Cardiac muscle cell (in vitro differentiated cells and primary cell): ENCODE measurements at places on chromosomes 7 and 10. TPM values are rescaled to one million over a fixed set of nuclear protein-coding genes. Genes with fewer than 3 reads are reported as not detected.

DNA sequence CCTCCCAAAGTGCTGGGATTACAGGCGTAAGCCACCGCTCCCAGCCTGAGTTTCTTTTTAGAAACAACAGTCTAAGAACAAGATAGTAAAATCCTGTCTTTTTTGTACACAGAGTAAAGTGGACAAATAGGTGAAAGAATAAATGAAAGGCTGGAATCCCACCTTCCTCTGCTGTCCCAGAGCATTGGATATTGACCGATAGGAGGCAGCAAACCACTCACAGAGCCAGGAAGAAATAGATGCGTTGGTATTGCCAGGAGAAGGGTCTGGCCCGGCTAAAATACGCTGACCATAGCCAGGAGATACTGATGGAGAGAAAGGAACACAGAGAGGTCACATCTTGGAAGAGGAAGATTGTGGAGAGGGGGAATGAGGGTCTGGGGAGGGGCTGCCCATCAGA is 11.4 kb upstream of the ZNF12 start:
- no peak overlapping the region for H3K27ac ChIP-seq
- H3K4me1 ChIP-seq, result no peaks in the 10 kb centered on the region
- H3K27me3 ChIP-seq, result peaks cover 7% of the 10 kb centered on the region
- no peak for DNase-seq
- no peaks in the 10 kb centered on the region for H3K36me3 ChIP-seq

DNA sequence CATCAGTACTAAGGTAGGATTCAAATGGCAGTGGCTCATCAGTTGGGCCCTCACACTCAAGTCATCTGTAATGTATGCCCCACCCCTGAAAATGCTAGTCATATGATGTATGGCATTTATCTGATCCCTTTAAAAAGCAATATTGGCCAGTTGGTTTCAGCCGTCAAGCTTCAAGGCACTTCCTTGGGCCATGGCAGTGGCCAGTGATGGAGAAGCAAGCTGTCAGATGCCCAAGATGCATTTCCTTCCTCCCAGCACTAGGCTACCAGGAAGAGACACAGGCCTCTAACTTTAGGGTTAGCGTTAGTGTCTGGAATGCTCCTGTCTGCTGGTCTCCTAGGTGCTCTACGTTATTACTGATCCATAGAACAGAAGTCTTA is 64.1 kb downstream of the PIK3AP1 start:
- no peak for DNase-seq
- H3K27me3 ChIP-seq, result no peaks in the 10 kb centered on the region
- H3K4me3 ChIP-seq, result no peak overlapping the region
- peaks cover 12% of the 10 kb centered on the region for H3K4me1 ChIP-seq
- H3K36me3 ChIP-seq, result no peaks in the 10 kb centered on the region

DNA sequence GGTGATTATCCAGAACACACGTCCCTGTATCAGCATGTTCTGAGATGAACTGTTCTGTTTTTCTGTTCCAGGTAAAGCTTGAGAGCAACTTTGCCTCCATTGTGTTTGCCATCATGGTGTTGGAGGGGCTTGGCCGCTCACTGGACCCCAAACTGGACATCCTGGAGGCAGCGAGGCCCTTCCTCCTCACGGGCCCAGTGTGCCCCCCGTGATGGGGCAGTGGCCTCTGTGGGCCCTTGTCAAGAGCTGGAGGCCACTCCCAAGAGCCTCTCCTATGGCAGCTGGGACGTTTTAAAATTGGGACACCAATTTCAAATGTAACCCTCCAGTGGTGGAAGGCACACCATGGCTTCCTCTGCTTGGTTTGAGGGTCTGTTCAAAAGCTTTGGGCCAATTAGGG is 1.9 kb upstream of the NDUFB2 start:
- no peaks in the 10 kb centered on the region for H3K27me3 ChIP-seq
- no peak overlapping the region for H3K27ac ChIP-seq
- H3K4me3 ChIP-seq, result no peak overlapping the region
- peaks cover 8% of the 10 kb centered on the region for H3K4me1 ChIP-seq
- no peaks in the 10 kb centered on the region for H3K36me3 ChIP-seq
- DNase-seq, result no peak

- no peaks in the 10 kb centered on the region for H3K36me3 ChIP-seq
- H3K4me3 ChIP-seq, result no peak overlapping the region
- DNase-seq, result no peak
- H3K4me1 ChIP-seq, result no peaks in the 10 kb centered on the region
Measured at GRCh38 chr10:1668399-1668798, 68.9 kb downstream of the ADARB2 start.

- H3K4me3 ChIP-seq, result no peak overlapping the region
- peak; percentile 3 for DNase-seq
- no peaks in the 10 kb centered on the region for H3K27me3 ChIP-seq
- H3K4me1 ChIP-seq, result peaks cover 8% of the 10 kb centered on the region
Measured at GRCh38 chr7:133646472-133647315, 393.8 kb downstream of the EXOC4 start.

DNA sequence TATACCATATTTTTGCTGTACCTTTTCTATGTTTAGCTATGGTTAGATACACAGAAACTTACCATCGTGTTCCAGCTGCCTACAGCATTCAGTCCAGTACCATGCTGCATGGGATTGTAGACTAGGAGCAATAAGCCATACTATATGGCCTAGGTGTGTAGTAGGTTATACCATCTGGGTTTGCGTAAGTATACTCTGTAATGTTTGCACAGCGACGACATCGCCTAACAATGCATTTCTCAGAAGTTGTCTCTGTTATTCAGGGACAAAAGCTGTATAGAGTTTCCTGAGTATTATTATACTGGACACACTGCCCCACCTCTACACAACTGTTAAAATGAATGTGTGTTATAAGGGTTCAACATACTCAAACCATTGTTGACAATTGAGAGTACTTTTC is 93.8 kb upstream of the MKI67 start:
- H3K36me3 ChIP-seq, result no peaks in the 10 kb centered on the region
- no peaks in the 10 kb centered on the region for H3K4me1 ChIP-seq
- H3K4me3 ChIP-seq, result no peak overlapping the region

DNA sequence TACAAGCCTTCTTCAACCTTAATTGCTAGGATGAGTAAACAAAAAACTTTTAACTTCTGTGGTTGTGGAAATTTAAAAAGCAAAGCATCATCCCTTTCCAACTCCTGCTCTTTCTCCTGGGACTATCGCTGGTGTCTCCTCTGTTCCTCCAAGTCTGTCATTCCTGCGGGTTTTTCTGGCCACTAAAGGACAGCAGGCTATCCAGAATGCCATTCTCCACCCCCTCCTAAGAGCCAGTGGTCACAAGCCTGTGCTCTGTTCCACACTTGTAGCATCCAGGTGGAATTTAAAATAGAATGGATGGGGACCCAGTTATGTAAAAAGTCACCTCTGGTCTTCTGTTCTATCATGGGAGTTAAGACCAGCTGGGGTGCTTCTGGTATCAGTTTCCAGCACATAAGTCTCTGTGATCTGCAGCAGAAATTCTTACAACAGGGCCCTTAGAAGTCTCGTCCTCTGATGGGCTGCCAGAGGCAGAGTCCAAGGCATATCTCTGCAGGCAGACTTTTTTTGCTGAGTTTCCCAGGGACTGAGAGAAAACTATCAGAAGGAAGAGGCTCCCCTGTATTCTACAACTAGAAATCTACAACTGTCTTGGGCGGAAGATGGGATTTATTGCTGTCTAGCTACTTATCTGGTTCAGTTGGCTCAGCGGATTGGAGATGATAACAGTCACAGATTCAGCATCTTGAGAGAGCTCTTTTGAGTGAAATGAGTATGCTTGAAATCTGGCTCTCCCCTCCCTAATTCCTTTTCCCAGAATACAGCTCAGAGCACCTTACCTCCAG is 5.1 kb upstream of the WNT16 start:
- peaks cover 12% of the 10 kb centered on the region for H3K27me3 ChIP-seq
- no peaks in the 10 kb centered on the region for H3K36me3 ChIP-seq
- DNase-seq, result peak; percentile 8
- H3K27ac ChIP-seq, result no peak overlapping the region
- H3K4me1 ChIP-seq, result no peaks in the 10 kb centered on the region

DNA sequence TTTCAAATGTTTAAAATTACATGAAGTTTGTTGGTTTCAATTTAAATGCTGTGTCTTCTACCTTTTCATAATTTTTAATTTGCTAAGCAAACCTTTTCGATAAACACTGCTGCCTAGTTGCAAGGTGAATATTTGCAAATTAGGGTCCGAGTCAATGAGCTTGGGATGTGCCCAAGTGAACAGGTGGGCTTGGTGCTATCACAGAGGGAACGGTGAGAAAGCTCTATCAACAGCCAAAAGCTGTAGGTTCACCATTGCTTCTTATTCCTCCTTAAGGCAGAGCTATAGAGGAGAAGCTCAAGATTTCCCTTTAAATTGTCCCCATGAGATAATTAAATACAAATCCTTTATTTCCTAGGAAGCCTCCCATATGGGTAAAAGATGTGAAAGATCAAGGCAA is 245.3 kb upstream of the CELF2 start:
- H3K4me3 ChIP-seq, result no peak overlapping the region
- DNase-seq, result no peak
- H3K27ac ChIP-seq, result no peak overlapping the region
- no peaks in the 10 kb centered on the region for H3K4me1 ChIP-seq

DNA sequence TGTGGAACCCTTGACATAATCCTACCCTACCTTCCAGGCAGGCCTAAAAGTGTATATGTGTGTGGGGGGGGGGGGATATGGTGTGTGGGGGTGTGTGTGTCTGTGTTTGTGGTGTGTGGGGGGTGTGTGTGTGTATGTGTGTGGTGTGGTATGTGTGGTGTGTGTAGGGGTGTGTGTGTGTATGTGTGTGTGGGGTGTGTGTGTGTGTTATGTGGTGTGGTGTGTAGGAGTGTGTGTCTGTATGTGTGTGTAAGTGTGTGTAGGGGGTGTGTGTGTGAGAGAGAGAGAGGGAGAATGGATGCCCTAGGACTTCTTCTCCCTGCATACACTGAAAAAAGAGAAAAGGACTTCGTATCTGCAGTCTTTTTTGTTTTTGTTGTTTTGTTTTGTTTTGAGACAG is 12.3 kb upstream of the IMPDH1 start:
- peaks cover 10% of the 10 kb centered on the region for H3K27me3 ChIP-seq
- H3K27ac ChIP-seq, result no peak overlapping the region
- H3K4me1 ChIP-seq, result no peaks in the 10 kb centered on the region

DNA sequence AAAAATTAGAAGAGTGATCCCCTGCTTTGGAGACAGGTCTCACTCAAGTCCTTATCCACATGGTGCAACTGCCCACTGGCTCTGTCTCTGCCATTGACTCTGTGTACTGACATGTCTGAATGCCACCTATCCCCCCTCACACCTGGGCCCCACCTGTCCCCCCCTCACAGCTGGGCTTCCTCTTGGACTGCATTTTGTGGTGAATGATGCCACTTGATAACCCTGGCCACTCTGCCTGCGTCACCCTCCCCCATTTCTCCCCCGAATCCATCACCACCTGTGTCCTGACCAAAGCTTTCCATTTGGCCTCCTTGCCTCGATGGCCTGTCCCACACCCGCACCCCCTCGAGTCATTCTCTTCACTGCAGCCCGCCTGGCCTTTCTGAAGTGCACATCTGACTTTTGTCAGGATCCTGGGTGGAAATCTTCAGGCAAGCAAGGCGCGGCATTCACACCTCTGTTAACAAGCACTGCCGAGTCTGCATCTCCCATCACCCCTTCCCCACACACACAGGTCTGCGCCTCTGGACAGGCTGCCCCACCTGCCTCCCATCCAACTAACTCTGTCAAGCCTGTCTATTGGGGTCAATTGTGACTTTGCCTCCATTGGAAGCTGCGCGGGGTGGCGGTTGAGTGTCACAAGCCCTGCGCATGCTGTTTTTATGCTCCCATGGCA is 175.3 kb upstream of the KLF14 start:
- H3K4me3 ChIP-seq, result no peak overlapping the region
- H3K27ac ChIP-seq, result no peak overlapping the region
- no peaks in the 10 kb centered on the region for H3K36me3 ChIP-seq
- H3K27me3 ChIP-seq, result no peaks in the 10 kb centered on the region

DNA sequence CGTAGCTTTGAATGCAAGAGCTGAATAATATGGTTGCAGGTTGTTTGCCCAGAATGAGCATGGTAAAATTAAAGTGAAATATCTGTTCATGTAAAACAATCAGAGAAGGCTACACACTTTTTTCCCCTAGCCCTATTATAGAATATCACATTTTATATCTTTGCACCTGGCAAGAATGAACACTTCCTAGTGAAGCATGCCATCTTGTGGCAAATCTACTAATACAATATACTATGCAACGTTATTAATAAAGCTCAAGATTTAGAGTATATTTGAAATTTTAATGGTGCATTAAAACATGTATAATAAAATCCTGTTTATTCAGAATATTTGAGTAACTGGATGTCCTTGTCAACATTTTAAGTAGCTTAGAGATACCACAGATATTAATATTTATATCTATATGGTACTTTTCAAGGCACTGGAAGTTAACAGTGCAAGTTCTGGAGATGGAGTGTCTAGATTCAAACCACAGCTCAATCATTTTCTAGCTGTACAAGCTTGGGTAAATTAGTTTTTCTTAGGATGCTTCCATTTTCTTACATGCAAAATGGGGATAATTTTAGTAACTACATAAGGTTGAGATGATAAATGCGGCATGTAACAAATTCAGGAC is 643.1 kb upstream of the SEMA3D start:
- no peak overlapping the region for H3K27ac ChIP-seq
- H3K4me3 ChIP-seq, result no peak overlapping the region
- peak; percentile 43 for DNase-seq
- peaks cover 7% of the 10 kb centered on the region for H3K4me1 ChIP-seq
- H3K27me3 ChIP-seq, result no peaks in the 10 kb centered on the region

DNA sequence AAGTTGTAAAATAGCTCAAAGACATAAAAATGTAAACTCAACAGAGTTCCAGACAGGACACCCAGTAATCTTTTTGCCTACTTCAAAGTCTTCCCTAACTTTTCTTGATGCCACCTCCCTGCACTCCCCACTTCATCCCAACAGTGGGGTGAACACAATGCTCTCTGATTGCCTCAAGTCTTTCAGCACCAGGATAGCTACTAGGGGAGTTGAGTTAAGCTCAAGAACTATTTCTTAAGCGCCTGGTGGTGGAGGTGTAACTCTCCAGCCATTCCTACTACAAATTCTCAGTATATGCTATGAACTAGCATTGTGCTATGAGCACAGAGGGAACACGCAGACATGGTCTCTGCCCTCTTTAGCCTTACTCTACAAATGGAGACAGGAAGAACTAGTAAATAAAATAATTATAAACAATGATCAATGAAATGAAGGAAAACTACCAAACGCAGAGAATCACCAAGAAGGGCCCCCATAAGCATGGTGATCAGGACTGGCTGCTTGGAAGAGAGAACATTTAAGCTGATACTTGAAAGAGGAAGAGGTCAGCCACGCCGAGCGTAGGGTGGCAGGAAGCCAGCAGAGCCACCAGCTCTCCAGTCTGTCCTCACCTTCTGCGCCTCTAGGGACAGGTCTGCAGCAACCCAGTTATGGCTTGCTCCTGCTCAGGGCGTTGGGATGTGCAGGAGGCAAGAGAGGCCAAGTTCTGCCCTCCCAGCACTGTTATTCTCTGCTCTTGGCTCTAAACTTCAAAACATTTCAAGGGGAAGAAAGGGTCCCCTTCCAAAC is 16.7 kb upstream of the FRA10AC1 start:
- H3K36me3 ChIP-seq, result no peaks in the 10 kb centered on the region
- no peaks in the 10 kb centered on the region for H3K27me3 ChIP-seq
- no peak overlapping the region for H3K27ac ChIP-seq
- DNase-seq, result peak; percentile 5
- H3K4me1 ChIP-seq, result no peaks in the 10 kb centered on the region

- DNase-seq, result no peak
- peaks cover 1% of the 10 kb centered on the region for H3K4me1 ChIP-seq
- H3K4me3 ChIP-seq, result no peak overlapping the region
- no peak overlapping the region for H3K27ac ChIP-seq
- H3K36me3 ChIP-seq, result peaks cover 45% of the 10 kb centered on the region
Measured at GRCh38 chr10:70090951-70091350, 38.3 kb downstream of the MACROH2A2 start.

MRLN gene
- not detected in 2 replicates for total RNA-seq

LIPN gene
- total RNA-seq, result not detected in 2 replicates

FFAR4 gene
- not detected in 2 replicates for total RNA-seq

CNNM1 gene
- 2.2 and 2.8 TPM in 2 replicates for total RNA-seq

UNCX gene
- 6.4 and 11.8 TPM in 2 replicates for total RNA-seq

TUBAL3 gene
- not detected in 2 replicates for total RNA-seq

CFAP43 gene
- 0.36 and 2.0 TPM in 2 replicates for total RNA-seq
